ENCODE measurements at places on chromosomes 16 and 17. TPM values are rescaled to one million over a fixed set of nuclear protein-coding genes. Genes with fewer than 3 reads are reported as not detected.

The NXPH3 gene
- not detected for total RNA-seq

The BEAN1 gene
- total RNA-seq: not detected

The CDH3 gene
- 0.51 TPM for total RNA-seq

The PRR11 gene
- 29.4 TPM for total RNA-seq

The TBC1D3L gene
- 19.8 TPM for total RNA-seq

The TP53TG3E gene
- total RNA-seq: not detected

The KCNG4 gene
- total RNA-seq: not detected

The HOXB6 gene
- total RNA-seq: 0.99 TPM

The KRT222 gene
- not detected for total RNA-seq

The KRT39 gene
- total RNA-seq: not detected

The MMP28 gene
- total RNA-seq: not detected

The GPR142 gene
- total RNA-seq: not detected

The ALOX15B gene
- not detected for total RNA-seq

- DNase-seq: no peak
Measured at GRCh38 chr17:4780325-4780955, 5.7 kb downstream of the VMO1 start.

DNA sequence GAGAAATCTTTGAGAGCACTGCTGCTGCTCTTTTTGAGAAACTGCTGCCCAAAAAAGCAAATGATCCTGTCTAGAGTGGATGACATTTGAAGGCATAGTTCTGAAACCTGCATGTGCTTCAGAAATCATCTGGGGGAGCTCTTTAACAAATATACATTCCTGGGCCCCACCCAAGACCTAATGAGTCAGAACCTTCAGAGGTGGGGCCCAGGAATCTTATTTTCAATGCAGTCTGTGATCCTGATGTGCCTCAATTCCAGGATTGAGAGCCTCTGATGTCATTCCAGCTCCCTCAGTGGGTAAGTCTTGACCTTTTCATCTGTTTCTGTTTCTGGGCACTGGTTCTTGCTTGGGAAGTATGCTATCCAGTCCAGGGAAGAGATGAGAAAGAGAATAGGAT, 42.3 kb downstream of the HNF1B start:
- no peak for DNase-seq

- no peak for DNase-seq
Measured at GRCh38 chr17:58153671-58154070, 5.5 kb downstream of the OR4D1 start.

DNA sequence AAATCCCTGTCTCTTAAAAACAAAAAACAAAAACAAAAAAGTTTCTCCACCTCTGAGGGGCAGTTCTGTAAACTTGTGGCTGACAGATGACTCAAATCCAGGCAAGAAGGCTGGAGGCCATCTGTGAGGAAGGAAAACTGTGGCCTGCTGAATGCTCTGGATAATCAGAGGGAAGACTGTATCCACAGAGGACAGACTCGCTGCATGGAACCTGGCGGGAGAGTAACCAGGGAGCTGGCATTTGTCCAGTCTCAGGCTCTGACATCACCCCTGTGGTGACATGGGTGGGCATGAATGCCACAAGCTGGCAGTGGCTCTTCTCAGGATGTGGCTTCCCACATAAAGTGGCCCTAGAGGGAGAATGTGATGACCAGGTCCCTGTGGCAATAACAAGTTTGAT, 2.8 kb upstream of the KSR1 start:
- no peak for DNase-seq

DNA sequence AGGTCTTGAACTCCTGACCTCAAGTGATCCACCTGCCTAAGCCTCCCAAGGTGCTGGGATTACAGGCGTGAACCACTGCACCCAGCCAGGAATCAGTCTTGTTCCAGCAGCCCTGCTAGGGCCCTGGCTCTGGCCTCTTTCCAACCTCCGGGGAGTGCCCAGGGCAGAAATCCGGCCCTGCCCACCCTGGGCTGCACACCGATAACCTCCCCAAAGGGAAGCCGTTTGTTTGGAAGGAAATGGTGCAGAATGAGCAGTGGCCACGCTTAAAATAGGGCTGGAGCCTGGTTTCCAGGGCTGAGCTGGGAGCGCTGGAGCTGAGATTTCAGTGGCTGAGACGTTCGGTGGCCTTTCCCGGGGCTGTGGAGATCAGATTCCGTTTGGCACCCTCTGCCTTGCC, 17.8 kb upstream of the EMP2 start:
- no peak for DNase-seq

DNA sequence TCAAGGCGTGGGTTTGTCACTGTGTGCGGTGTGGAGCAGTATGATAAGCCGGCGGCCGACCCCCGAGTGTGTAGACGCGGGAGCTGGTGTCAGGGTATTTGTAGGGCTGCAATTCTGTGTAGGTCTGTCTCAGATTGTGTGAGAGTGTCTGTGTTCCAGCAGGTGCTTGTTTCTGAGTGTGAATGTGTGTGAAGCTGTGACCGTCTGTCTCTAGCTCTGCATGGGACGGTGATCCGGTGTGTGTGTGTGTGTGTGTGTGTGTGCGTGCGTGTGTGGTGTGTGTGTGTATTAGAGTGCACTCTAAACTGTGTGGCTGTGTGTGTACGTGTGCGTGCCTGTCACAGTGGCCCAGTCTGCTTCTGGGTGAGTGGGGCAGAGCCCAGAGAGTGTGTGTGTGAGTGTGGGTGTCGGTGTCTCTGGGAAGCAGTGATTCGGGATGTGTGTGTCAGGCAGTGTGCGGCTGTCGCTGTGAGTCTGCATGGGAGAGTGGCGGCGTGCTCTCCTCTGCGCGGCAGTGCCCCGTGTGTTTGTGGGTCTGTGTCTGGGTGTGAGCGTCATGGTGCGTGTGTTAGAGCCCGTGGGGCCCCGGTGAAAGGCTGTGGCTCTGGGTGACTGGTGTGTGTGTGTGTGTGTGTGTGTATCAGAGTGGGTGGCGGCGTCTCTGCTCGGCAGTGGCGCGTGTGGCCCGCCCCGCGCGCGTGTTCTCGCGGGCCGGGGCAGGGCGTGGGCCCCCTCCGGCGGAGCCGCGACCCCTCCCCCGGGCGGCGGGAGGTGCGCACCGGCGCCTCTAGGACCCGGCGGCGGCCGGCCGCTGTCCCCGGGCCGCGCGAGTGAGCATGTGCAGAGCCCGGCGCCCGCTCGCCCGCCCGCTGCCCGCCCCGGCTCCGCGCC, at the start of gene WSCD1:
TSS of gene WSCD1 (plus strand) at position 841 of the 891 bp plus-strand sequence. CDS start 10,280 bp downstream, outside the sequence.
- no peak for DNase-seq

- no peak for DNase-seq
Measured at GRCh38 chr17:31155208-31155810, 60.5 kb downstream of the NF1 start.

DNA sequence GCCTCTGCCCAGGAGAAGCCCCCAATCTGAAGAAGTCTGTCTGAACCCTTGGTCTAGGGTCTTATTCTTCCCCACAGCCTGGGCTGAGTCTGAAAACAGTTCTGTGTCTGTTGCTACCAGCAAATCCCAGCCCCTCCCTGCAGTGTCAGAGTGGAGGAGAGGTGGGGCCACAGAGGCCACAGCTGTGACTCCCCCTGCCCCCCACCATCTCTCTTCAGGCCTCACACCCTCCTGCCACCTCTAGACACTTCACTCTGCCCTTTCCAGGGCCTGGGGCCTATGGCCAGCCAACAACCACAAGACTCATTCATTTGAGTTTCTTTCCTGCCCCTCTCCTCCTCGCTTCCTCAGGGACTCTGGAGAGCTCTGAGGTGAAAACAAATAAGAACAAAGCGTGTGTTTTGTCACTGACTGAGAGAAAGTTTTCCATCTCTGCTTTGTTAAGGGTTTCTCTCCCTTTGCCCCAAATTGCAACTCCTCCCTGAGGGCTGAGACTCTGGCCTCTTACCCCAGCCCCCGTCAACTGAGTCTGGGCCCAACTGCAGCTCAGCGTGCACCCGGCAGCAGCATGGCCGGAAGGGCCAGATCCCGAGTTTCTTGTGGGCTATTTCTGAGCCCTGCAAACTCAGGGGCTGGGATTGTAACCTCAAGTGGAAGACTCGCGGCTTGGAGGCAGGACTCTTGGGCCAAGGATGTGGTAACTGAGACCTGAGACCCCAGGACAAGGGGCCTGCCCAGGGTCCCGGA, 13.2 kb downstream of the C17orf50 start:
- DNase-seq: no peak

- no peak for DNase-seq
Measured at GRCh38 chr17:45347444-45347843, 30.6 kb upstream of the MAP3K14 start.

DNA sequence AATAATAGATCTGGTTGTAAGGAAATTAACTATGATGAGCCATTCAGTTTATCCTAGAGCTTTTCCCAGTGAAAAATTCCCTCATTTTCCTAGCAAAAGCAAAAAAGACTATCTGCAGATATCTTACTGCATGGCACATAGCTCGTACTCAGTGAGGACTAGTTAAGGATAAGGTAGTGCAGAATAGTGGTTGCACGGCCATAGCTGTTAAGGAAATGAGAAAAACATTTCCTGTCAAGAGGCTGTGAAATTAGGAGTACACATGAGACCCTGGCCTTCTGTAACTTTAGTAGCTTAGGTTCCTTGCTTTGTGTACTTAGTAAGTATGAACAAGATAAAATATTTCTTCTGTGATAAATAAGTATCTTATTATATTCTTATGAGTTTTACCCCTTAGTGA, 10.3 kb downstream of the KAT7 start:
- DNase-seq: no peak

GRCh38 chr16:86088816-86089215, 189.9 kb downstream of the IRF8 start:
- no peak for DNase-seq

DNA sequence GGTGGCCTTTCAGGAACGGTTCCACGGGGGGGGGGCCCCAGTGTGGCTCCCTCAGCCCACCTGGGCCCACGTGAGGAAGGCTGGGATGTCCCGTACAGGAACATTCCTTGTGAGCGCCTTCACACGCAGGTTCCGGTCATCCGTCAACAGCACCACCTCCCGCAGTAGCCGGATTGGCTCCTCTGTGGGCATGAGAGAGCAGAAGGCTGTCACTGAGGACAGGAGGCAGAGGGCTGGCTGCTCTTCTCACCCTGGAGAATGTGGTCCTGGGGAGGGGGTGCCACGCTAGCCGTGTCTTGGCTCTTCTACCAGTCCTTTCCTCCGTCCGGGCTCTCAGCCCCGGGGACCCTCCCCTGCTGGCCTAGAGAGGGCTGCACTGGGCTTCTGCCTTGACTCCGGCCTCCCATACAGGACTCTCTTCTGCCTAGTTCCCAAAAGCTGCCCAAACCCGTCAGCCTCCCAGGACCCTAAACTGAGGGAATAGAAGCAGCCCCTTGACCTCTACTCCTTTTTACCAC, 6.6 kb downstream of the HIC1 start:
- DNase-seq: no peak

GRCh38 chr17:36600936-36601302, 464 bp upstream of the MRM1 start:
- no peak for DNase-seq

GRCh38 chr16:85164838-85165516, 52.7 kb upstream of the CIBAR2 start:
- DNase-seq: no peak

GRCh38 chr17:33040461-33040860, 48.8 kb downstream of the SPACA3 start:
- no peak for DNase-seq

- DNase-seq: no peak
Measured at GRCh38 chr17:68782789-68783188, 172.4 kb downstream of the ABCA8 start.

GRCh38 chr16:56539656-56540055, 19.8 kb upstream of the BBS2 start:
- no peak for DNase-seq

- DNase-seq: no peak
Measured at GRCh38 chr16:84341528-84342295, 26.6 kb upstream of the ATP2C2 start.

DNA sequence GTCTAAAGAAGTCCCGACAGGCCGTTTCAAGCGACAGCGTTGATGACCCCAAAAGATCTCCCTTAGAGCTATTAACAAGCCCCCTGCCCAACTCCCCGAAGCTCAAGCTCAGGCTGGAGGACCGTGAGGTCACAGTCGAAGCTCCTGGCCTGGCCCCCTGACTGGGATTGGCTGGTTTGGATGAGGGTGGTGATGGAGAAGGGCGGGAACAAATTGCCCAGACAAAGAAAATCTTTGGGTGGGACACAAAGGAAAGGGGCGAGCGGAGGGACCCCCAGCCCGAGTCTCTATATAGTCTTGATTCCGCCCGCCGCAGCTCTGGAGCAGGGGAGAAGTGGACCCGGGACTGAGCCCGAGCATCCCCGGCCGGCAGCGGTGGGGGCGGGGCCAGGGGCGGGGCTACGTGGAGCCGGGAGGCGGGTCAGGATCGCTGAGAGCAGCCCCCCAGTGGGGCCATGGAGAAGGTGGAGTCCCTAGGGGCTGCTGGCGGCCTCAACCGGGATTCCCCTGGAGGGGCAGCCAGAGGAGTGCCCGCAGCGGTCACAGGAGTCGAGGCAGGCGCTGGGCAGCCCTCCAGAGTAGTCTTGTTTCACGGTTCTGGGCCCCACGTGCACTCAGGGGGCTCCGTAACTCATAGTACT, 982 bp upstream of the NEURL4 start:
- peak; percentile 76 for DNase-seq

GRCh38 chr16:57915811-57916488, 55.0 kb downstream of the CNGB1 start:
- DNase-seq: no peak

- no peak for DNase-seq
Measured at GRCh38 chr17:41734949-41735313, 488 bp upstream of the HAP1 start.

DNA sequence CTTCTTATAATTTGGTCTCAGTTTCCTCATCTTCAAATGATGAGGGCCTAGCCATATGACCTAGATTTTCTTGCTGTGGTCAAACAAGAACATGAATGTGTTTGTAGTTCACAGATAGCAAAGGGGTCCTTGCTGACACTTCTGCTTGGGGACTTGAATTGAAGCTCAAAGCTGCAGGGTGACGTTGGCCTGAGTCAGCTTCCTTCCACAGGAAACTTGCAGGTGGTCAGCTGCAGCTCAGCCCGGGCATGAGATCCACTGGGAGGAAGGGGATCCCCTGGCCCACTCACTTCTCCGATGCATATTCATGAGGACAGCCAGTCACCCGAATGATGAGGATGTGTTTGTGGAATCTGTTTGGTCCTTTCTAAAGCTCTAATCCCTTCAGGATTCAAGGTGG, 42.6 kb upstream of the AXIN2 start:
- DNase-seq: no peak

GRCh38 chr16:69712277-69712676, 14.1 kb downstream of the NQO1 start:
- DNase-seq: no peak

GRCh38 chr16:86118467-86119307, 219.7 kb downstream of the IRF8 start:
- DNase-seq: no peak

Data from activated T-helper 1 cell treated with anti-CD3 and anti-CD28 coated beads, Interleukin-12 subunit alpha, Interleukin-12 subunit beta, Interleukin-2, Interleukin-4 antibody, amounts not matched to agents 30 ng/mL and 10 ng/mL and 1 ng/mL, durations not matched to agents 14 hours and 24 hours and 36 hours (primary cell).